ENCODE measurements at places on chromosomes 4 and X.

GRCh38 chrX:95645738-95646137 is 1038.9 kb upstream of the DIAPH2 start:
- DNase-seq, result no peak

- DNase-seq, result no peak
These were observed at the start of gene PROM1 for GRCh38 chr4:16083241-16084191. PROM1 (minus strand) TSS chr4:16084023; CDS start chr4:16075906, 8,117 bp downstream.

- peak; percentile 38 for DNase-seq
These were observed 251.5 kb downstream of the GPM6A start for GRCh38 chr4:175560604-175561003.

DNA sequence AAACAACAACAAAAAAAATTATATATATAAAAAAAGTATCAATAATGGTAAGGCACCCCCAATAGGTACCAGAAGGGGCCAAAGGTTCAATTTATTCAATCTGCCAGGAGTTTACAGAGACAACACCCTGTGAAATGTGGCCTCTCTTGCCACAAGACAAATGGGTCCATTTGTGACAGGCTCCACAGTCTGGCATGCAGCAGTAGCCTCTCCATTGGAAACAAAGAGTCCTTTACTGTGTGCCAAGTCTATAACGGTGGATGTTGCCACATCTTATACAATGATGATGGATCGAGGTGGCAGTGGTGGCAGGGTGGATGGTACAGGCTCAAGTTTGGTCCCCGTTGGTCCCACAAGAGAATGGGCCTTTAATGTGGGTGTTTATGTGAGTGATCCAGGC is 70.1 kb upstream of the SH3RF1 start:
- no peak for DNase-seq

DNA sequence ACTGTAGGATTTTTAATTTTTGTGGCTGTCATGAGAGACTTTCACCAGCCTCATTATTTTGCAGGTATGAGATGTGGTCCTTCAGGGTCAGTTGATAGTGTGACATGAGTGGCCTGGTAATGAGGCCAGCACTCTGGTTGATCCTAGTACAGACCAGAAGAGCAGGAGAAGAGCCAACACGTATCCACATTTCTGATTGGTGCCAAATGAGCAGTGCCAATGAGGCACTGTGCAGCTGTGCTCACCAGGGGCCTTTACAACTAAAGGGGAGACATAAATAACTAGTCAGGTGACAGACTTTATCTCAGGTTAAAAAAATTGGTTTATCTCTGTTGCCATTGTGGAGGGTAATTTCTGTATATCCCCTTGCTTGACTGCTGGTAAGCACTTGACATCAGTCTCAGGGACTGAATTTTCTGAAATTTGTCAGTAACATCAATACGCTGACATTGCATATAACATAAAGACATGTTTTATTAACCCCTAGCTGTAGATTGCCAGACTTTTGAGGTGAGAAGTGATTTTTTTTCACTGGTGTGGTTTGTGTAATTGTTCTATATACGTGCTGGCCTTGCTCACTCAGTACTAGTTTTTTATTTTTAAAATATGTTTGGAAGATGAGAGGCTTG is 101.2 kb downstream of the AFF1 start:
- DNase-seq, result no peak

- DNase-seq, result peak; percentile 46
These were observed 36.9 kb upstream of the ATOH1 start for GRCh38 chr4:93791570-93792195.

DNA sequence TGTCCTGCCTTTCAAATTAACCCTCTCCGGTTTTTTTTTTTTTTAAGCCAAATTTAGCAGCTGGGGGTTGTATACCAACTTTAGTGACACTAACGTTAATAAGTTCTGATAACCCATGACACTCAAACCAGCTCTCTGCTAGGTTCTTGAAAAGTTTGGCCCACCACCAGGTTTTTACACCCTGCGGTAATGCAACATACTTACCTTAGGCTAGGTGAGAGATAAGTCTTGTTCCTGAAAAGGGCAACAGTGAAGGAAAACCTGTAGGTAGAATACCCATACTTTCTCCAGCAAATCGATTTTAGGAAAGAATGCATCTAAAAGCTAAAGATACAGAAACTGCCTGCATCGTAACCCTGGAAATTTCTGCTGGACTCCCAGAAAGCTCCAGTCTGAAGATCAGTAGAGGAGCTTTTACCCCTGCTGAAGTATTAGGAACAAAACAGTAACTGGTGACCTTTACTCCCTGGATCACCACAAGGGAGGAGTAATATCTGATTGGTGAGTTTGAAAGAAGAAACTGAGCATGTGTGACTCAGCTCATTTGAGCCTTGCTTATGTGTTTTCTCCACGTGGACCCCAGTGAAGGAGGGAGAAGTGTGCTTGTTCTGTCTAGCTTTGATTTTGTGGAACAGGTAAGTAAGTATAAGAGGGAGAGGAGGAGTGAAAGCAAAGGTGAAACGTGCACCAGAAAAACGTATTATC is 34.4 kb upstream of the COX18 start:
- DNase-seq, result peak; percentile 49

- peak; percentile 34 for DNase-seq
These were observed 48.0 kb downstream of the MAGEA9 start for GRCh38 chrX:149829751-149830191.

DNA sequence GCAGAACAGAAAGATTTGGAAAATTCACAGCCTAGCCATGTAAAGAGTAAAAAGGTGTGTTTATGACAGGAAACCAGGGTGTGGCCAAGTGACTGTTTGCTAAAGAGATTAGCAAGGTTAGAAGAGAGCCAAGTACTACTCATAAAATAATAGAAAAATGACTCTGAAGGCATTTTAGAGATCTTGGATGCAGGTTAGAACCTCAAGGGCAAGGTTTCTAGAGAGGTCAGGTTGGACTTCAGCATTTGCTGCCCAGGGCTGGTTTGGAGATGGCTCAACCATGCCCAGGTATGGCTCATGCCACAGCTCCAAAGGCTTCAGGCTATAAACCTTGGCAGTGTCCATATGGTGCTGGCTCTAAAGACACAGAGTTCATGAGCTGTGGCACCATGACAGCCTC is 40.6 kb upstream of the ADGRA3 start:
- DNase-seq, result no peak

DNA sequence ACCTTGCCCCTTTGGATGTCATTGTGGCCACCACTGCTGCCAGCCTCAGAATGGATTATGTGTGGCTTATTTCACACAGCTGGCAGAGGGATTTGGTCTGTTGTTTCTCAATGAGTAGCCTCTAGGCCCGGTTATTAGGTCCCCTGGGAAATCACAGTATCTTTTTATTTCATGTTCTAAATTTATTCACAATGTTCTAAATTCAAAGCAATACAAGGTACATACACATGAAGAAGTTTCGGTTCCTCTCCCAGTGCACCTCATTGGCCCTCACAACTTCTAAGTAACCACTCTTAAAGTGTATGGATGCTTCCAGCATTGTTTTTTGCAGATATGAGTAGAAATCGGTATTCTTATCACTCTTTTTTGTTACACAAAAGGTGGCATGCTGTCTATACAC is 262.7 kb downstream of the RCHY1 start:
- DNase-seq, result no peak

- no peak for DNase-seq
These were observed 78.6 kb upstream of the MXRA5 start for GRCh38 chrX:3425031-3425430.

DNA sequence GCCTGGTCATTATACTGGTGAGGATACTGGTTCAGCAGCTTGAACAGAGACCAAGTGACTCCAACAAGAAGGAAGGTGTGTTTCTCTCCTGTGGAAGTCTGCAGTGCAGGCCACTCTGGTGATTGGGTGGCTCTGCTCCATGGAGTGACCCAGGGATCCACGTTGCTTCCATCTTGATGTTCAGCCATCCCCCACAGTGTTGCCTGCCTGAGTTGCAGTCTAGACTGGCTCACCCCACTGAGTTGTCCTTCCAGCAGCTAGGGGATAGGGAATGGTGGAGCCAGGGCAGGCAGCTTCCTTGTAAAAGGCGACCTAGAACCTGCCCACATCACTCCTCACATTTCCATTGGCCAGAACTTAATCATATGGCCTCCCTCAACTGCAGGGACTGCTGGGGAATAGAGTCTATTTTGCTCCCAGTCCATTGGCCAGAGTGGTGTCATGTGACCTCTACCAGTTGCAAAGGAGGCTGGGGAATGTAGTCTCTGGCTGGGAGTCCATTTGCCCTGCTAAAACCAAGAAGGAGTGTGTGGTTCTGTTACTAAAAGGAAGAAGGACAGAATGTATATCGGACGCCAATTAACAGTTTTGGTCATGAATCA is 8.0 kb downstream of the MAN2B2 start:
- peak; percentile 52 for DNase-seq

- no peak for DNase-seq
These were observed 179.9 kb upstream of the PPP3CA start for GRCh38 chr4:101527188-101527587.

- no peak for DNase-seq
These were observed 502.9 kb upstream of the GNPDA2 start for GRCh38 chr4:45229206-45229605.

DNA sequence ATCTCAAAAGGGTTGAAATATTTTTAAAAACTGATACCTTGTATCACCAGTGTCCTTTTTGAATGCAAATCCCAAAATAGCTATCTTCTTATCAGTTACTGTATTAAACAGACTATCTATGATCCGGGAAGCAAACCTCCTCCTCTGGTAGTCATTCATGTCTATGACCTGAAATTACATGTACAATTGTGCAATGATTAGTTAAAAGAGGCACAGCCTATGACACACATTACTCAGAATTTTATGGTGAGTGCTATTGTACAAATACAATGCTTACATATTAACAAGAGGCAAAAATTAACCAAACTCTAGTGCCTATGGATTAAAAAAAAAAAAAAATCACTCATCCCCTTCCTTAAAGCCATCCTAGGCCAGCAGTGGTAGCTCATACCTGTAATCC is 21.7 kb downstream of the UGDH start:
- peak; percentile 44 for DNase-seq

DNA sequence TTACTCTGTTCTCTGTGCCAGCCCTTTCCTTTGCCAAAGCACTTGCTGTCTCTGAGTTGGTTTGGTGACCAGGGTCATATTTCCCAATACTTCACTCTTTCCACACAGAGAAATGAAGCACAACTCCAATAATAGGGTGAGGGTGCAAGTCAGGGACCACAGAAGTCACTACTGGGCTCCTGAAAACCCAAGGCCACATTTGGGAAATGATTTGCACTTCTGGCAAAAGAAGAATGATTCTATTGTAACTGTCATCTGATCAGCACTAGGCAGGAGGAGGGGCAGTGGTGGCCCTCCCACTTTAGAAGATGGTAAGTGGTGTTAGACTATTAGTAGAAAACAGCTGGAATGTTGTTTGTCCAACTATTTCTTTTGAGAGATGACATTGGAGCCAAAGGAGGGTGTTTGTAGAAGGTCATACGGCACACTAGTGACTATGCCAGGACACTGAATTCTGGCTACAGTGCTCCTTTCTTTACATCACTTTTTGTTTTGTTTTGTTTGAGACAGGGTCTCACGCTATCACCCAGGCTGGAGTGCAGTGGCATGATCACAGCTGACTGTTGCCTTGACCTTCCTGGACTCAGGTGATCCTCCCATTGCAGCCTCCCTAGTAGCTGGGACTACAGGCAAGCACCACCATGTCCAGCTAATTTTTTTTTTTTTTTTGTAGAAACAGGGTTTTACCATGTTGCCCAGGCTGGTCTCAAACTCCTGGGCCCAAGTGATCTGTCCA is 10.8 kb upstream of the HADH start:
- DNase-seq, result no peak

DNA sequence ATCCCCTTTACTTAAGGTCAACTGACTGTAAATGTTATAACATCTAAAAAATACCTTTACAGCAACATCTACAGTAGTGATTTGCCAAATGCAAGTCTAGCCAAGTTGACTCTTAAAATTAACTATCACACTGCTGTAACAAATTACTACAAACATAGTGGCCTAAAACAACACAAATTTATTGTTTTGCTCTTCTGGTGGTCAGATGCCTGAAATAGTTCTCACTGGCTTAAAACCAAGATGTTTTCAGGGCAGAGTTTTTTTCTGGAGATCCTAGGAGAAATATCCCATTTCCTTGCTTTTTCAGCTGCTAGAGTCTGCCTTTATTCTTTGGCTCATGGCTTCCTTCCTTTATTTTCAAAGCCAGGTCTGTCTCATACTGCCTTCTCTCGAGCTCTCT is 120.5 kb downstream of the ADGRL3 start:
- DNase-seq, result no peak

DNA sequence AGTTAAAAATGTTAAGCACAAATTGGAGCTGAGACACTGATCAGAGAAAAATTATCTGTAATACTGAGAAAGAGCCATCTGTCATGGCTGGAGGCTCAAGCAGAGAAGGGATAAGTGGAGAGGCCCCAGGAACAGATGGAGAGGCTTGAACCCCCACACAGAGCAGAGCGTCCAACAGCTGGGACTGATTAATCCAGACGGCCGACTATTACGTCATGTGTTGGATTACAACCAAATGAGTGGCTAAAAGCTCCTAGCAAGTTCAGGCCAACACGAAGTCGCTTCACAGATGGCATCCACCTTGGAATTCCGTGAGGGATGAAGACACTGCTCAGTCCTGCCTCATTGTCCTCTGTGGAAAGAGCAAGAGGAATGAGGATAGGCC is 57.7 kb upstream of the ATXN3L start:
- peak; percentile 97 for DNase-seq

DNA sequence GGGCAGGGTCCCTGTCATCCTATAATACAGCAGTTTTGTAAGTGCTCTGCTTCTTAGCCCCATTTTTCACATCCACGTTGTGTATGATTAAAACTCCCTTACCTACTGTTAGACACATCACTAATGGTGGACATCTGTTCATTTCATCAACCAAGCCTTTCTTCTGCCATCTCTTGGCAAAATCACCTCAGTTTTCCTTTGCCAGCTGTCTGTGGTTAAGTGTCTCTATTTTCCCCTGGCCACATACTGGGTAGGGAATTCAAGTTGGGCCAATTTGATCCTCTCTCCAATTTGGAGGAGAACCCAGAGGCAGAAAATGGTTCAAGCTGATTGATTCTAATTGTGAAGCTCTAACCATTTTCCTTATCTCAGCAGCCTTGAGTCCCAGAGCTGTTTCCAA is 436.1 kb downstream of the PCDH7 start:
- no peak for DNase-seq

DNA sequence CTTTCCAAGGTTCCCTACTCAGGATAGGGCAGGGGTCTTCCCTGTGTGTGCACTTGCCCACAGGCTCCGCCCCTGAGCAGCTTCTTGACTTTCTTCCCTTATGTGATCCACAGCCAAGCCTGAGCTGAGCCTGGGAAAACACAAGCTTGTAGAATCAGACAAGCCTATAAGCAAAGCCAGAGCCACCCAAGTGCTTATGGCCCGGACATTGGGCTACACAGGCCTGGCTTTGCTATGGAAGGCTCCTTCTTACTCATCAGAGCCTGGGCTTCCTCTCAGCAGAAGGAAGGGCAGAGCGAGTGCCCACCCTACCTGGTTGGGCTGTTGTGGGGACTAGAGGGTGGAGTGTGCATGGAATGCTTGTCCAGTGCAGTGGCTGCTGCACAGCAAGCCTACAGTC is 1.3 kb upstream of the TNIP2 start:
- no peak for DNase-seq

- DNase-seq, result no peak
These were observed 850.4 kb downstream of the STIM2 start for GRCh38 chr4:27711041-27711440.
